Hematopoietic multipotent progenitor cell (in vitro differentiated cells): ENCODE measurements at places on chromosomes 2 and 18. TPM values are rescaled to one million over a fixed set of nuclear protein-coding genes. Genes with fewer than 3 reads are reported as not detected.

- no peak for DNase-seq
Observed at GRCh38 chr18:63105636-63106316, 213.8 kb downstream of the BCL2 start.

GRCh38 chr2:156325688-156326525 is 6.6 kb downstream of the NR4A2 start:
- peak; percentile 5 for DNase-seq

DNA sequence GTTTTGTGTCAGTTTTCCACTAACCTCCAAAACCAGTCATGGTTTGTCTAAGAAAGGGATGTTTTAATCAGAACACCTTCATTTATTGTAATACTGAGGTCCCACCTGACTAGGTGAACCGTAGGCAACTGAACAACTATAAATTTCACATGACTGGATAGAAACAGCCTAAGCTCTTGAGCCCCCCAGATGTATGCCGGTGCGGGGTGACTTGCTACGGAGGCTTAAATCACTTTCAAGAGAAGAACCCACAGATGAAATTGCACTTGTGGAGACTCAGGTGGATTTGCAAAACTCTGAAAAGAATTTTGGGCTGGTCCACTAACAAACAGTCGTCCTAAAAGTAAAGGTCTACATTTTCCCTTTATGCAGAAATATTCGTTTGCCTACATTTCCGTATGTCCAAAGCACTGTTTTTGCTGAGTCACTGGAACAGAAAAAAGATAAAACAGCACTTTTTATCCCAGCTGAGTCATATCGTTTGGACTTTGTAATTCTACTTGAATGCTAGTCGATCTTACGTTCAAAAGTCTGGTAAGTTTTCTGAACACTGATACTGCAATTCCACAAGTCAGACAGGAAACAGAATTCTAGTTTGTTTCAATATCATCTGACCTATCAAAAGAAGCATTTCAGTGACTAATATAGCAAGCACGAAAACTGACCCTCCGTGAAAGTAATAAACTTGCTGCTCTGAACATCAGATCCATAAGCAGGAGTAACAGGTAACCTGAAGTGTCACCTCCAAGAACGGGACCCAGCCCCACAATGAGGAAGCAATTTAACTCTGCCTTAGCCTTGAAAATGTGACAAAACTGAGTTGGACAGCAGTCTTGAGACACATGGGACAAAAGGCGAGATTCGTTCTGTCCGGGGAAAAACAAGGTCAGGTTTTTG is 18.1 kb downstream of the ZNF516 start:
- peak; percentile 59 for DNase-seq

DNA sequence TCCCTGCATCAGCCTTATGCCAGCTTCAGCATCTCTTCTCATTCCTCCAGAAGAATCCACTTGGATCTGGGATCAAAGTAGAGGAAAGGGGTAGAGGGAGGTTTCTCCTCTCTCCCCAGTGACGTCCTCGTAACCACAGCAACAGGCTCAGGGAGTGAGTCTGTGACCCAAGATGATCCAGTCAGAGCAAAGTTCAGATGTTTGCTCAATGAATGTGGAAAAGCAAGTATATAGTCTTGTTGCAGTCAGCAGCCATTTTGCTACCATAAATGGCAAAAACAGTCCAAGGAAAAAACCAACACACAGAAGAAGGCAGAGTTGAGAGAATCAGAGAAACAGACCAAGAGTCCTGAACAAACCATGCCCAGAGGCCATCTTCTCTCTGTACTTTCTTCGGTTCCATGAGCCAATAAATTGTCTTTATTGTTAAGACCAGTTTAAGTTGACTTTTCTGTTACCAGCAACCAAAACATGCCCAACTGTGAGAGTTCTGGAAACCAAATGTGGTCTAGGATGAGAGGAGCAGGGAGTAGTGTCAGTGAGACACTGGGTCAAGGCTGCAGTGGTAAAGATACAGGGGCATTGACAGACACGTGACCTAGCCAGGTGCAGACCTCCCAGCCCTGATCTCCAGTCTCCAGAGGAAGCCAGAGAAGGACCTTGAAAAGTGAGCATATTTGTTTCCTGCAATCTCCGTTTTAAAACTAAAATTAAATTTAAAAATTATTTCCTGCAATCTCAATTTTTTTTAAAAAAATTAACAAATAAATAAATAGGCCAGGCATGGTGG is 3.2 kb upstream of the CXCR1 start:
- no peak for DNase-seq

DNA sequence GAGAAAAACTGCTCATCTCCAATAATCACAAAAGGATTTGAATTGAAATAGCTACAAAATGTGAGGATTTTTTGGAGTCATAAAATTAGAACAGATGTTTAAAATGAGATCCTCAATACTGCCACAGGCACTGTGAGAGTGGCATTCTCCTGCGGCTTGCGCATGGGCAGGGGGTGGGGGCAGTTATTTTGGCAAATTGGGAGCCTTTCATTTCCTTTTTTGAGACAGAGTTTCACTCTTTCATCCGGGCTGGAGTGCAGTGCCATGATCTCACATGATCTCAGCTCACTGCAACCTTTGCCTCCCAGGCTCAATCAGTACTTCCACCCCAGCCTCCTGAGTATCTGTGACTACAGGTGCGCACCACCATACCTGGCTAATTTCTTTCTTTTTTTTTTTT is 42.4 kb downstream of the POMC start:
- no peak for DNase-seq

GRCh38 chr2:134621939-134622705 is 96.7 kb downstream of the TMEM163 start:
- no peak for DNase-seq

GRCh38 chr2:165469417-165469816 is at the start of gene CSRNP3:
Gene CSRNP3, plus strand, starts transcription at chr2:165469698. Its CDS starts 125,368 bp downstream, at chr2:165595066.
- no peak for DNase-seq

DNA sequence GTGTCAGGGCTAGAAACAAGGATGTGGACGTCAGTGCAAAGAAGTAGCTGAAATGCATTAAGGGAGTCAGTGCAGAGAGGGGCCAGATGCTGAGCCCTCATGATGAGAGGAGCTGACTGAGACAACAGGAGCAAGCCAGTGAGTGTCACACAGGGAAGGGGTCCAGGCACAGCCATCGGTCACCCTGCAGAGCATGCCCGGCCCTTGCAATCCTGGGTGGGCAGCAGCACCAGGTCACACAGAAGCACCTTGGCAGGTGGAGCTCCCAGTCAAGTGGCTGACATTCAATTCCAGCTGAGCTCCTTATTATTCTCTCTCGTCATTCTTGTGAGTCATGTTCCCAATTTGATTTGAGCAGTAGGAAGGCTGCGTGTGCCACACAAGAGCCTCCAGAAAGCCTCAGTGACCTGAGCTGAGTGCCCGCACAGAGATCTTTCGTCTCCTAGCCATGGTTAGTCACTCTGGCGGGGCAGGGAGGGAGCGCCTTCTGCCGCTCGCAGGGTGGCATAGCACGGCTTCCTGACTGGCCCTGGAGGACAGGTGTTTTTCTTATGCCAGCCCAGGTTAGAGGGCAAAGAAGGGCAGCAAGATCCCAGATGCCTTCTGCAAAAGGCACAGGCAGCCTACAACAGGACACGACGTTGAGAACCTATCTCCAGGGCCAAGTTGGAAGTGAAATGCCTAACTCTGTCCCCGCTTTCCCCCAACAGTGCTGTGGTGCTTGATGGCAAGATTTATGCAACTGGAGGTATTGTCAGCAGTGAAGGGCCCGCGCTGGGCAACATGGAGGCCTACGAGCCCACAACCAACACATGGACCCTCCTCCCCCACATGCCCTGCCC is 220.9 kb downstream of the ATAD2B start:
- no peak for DNase-seq

DNA sequence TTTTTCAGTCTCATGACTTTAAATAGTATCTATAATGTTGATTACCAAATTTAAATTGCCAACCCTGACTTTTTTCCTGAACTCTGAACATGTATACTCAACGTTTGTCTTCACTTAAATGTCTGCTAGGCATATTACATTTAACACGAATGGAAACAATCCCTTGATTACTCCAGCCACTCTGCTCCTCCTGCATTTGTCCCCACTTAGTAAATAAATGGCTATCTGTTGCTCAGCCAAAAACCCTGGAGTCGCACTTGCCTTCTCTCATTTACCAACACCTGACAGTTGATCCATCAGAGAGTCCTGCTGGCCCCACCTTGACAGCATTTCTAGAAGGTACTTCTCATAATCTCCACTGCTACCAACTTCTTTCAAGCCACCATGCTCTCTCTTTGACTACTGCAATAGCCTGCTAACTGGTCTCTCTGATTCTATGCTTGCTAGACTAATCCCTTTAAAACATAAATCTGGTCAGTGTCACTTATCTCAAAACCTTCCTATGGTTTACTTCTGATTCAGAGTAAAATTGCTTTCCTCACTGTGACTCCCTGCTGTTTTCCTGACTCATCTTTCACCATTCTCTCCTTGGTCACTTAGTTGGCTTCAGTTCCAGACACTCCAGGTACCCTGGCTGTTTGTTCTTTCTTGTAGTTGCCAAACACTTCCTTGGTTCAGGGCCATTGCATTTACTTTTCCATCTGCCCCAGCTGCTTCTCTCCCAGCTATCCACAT is 31.9 kb downstream of the SPAG16 start:
- no peak for DNase-seq

- no peak for DNase-seq
Observed at GRCh38 chr18:32308493-32309120, 118.8 kb downstream of the MEP1B start.

DNA sequence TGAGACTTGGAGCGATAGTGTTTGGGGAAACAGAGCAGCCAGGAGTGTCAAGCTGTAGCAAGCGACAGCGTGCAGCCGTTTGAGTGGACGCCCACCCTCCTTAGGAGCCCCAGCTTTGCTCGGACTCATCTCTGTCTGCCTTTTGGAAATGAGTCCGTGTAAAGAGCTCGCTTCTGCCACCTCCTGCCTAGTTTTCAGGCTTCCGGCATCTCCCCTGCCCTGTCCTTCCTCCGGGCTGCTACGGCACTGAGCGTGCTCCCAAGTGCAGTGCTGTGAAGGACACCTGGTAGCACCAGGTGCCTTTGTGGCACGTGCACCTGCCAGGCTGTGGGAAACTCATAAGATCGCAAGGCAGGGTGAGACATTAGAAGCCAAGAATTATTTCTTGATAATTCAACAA is 117.1 kb downstream of the RNF144A start:
- DNase-seq, result no peak

GRCh38 chr2:218375212-218375611 is 6.9 kb upstream of the SLC11A1 start:
- DNase-seq, result no peak

DNA sequence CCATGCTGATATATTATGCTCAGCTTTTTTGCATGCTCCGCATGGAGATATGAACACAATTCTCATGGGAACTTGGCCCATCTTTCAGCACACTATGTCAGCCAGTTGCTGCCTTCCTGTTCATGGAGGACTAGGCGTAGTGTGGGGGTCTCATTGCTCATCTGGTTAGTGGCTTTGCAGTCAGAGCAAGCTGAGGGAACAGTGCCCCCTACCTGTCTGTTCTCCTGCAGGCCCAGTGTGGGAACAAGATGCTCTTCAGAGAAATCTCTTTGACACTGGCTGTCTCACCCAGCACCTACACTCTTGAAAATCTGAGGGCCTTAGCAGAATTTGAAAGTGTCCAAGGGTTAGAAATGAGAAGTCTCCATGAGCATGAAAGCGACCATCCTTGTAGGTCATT is 47.1 kb downstream of the SPTBN1 start:
- DNase-seq, result peak; percentile 64

DNA sequence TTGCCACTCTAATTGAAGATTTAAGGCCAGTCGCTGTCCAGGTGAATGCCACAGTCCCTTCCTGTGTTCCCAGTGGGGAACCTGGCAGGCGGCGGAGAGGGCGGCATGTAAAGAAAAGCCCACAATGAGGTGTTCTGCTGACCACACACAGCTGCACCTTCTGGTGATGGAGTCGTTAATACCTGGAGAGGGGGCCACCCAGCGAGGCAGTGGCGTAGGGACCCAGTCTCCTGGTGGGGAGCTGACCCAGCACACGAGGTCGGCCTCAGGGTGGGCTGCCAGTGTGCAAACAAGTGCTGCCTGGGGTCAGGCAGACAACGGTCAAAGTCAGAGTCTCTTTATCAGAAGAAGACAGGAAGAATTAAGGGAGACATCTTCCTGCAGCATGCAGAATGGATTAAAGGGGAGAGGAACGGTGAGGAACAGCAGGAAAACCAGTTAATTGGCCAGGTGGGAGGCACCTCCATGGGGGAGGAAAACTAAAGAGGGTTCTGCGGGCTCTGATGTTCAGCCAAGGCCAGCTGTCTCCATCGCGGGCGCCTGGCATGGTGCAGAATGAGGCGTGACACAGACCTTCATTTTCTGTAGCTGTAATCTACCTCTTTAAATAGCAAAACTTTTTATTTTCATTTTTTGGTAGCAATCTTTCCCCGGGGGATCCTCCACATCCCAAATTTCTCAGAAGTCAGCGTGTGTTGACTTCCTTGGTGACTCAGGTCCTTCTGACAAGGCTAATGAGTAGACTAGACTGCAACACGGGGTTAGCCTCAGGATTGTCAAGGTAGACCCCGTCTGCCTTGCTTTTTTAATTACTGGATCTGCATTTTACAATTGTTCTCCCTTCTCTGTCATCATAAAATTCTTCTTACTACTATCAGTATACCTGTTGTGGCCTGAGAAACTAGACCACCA is 78.3 kb downstream of the SMAD7 start:
- DNase-seq, result no peak

DNA sequence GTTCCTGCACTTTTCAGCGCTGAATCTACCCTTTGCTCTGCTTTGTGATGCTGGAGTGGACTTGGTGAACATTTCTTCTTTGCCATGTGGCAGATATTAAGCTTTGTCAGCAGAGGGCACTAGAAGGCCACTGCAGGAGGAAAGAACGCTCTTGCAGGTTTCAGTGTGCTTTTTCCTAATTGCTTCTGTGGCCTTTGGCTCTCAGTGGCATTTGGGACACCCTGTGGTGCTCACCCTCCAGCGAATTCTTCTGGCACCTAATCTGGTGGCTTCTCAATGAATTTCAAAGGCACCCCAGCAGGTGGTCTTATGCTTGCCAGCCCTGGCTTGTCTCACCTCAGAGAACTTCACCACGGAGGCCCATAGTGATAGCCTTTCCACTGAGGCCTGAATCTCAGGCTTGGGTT is 146.7 kb downstream of the MYO3B start:
- DNase-seq, result no peak

- DNase-seq, result no peak
Observed at GRCh38 chr2:133192028-133192427, 376.2 kb downstream of the NCKAP5 start.

IL1R2 gene
- not detected for total RNA-seq

PSMA8 gene
- under 0.01 TPM for total RNA-seq

MAT2A gene
- total RNA-seq, result 140 TPM

XDH gene
- 0.54 TPM for total RNA-seq

VWA3B gene
- total RNA-seq, result under 0.01 TPM
